ENCODE measurements at places on chromosomes 2 and 18.

DNA sequence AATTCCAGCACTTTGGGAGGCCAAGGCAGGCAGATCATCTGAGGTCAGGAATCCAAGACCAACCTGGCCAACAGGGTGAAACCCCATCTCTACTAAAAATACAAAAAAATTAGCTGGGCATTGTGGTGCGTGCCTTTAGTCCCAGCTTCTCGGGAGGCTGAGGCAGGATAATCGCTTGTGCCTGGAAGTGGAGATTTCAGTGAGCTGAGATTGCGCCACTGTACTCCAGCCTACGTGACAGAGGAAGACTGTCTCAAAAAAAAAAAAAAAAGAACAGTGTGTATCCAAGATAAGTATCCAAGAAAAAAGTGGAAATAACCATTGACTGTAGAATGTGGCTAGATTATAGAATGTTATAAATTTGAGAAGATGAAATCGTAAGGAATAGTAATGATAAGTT, 142.1 kb downstream of the FAM124B start:
- no peak for DNase-seq

GRCh38 chr18:35949903-35950627, 22.4 kb upstream of the RMP24 start:
- DNase-seq, result no peak

DNA sequence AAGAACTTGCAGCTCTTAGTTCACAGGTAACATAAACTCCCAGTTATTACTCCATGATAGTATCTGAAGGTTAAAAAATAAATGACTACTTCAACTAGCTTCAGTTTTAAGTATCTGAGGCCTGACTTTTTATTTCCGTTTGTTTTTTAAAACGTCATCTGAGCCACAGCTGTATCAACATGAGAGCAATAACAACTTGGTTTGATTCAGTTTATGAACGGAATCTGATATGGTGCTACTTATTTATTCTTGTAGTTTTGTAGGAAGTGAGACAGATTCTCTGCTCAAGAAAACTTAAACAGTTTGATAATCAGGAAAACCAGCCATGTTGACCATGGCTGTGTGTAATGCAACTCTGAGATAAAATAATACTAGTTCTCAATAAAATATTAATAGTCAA, 34.9 kb downstream of the NAB1 start:
- no peak for DNase-seq

GRCh38 chr2:26623541-26624495, 17.3 kb downstream of the CIB4 start:
- no peak for DNase-seq

DNA sequence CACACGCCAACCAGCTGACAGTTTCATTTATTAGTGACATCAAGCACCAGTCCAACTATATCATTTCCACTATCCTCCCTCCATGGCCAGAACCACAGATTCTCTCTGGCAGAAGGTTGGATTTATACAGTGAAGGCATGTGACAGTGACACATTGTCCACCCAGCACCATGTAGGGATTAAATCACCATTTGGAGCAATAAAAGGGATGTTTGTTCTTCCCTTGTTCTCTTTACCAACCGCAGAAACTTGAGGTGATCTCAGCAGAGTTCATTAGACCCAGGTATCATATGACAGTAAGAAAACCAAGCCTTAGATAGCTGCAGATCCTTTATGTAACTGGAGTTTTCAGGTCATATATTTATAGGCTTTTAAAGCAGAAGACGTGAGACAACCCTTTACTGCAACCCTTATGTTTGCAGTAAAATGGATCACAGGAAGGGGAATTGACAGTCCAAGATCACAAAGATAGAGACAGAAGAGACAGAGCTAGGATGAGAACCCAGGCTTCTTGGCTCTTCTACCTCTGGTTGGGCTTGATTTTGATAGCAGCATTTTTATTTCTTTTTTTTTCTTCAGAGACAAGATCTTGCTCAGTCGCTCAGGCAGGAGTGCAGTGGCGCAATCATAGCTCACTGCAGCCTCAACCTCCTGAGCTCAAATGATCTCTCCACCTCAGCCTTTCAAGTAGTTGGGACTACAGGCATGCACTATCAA, 80.1 kb downstream of the XDH start:
- no peak for DNase-seq

GRCh38 chr2:48178611-48179010, 272.3 kb upstream of the FBXO11 start:
- DNase-seq, result no peak

GRCh38 chr2:12105180-12105579, 358.7 kb downstream of the LPIN1 start:
- DNase-seq, result no peak

GRCh38 chr2:122218596-122218995, 463.1 kb downstream of the TSN start:
- DNase-seq, result no peak

DNA sequence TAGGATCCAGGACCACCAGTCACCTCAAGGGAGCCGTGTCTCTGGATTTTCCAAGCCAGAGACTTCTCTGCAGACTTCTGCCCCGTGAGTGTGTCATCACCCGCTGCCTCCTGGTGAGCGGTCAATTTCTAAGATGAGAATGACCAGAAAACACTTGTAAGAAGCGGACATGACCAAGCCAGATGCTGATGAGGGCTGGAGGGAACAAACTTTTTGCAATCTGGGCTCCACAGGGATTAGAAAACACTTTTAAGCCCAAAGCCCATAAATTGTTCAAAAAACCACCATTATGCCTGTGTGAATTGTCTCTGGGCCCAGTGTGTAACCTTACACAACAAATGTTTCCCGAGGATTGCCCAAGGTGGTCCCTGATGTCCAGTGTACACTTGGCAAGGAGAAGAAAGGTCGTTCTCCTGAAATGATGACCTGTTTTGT, 5.3 kb upstream of the NPPC start:
- DNase-seq, result no peak

GRCh38 chr2:221431477-221431876, 140.6 kb downstream of the EPHA4 start:
- DNase-seq, result no peak

- DNase-seq, result peak; percentile 10
These were observed 186.5 kb upstream of the FANCL start for GRCh38 chr2:58427572-58428095.

GRCh38 chr2:216047397-216047796, 34.0 kb upstream of the MREG start:
- DNase-seq, result no peak

GRCh38 chr2:160719116-160719515, 225.5 kb upstream of the RBMS1 start:
- no peak for DNase-seq

DNA sequence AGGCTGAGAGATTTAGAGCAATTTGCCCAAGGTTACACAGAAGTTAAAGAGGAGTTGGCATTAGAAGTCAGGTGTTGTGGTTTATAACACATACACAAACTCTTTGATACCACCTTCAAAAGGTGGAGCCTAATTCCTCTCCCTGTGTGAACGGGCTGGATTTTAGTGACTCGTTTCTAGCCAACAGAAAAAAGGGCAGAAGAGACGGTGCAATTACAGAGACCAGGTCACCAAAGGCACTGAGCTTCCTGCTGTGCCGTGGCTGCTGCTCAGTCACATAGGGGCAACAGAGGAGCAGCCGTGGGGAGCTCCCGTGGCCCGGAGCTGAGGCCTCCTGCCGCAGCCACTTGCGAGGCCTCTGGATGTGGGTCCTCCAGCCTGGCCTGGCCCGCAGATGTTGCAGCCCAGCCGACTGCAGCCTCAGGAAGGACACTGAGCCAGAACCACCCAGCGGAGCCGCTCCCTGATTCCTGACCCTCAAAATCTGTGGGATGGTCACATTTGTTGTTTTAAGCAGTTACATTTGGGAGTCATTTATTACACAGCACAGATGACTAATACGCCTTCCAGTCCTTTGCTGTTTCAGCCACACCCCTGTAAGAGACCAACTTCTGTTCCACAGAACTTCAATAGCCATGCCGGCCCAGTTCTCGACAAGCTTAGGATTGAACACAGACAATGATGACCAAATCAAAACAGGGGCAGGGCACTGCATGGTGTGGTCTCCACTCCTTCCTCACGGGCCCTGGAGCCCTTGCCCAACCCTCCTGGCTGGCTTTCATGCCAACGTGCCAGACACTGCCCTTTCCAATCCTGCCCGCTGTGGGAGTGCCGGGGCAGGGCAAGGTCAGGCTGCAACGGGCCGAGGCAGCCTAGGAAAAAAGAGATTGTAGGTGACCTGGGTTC, 17.1 kb downstream of the EDAR start:
- no peak for DNase-seq

GRCh38 chr2:85468704-85469349, 50.3 kb downstream of the SH2D6 start:
- no peak for DNase-seq

- no peak for DNase-seq
These were observed 11.0 kb upstream of the TXNDC2 start for GRCh38 chr18:9874728-9875127.

DNA sequence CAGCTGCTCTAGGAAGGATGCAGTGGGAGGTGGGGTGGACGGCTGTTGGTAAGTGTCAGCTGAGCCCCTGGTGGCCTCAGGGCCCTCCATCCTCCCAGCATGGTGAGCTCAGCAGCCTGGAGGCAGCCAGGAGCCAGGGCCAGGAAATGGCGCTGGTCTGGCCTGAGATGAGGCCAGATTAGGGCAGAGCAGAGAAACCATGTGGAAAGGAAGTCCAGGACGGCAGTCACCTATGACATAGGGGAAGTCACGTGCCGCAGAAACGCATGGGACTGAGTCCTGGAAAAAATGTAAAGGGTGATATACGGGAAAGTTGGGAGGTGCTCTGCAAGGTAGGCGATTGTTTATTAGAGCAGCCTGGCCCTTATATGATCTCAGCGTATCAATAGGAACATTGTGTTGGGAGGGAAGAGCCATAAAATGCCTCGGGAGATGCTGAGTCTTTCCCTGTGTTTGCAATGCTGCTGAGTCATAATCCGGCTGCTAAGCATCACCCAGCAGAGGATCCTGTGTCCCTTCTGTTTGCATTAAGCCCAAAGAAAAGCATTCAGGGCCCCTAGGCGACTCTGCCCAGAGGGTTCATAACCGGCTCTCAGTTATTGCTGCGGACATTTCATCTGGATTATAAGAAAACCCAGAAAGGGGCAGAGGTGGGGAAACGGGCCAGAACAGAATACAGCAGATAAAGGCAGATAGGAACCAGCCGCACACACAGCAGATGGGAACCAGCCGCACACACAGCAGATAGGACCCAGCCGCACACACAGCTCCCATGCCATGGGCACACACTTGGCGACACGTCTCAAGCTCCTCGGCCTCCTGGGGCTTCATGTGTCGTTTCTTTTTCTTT, 30.3 kb upstream of the B3GNT7 start:
- peak; percentile 60 for DNase-seq

GRCh38 chr2:205776720-205777119, 94.4 kb downstream of the NRP2 start:
- no peak for DNase-seq

- DNase-seq, result no peak
These were observed 2.0 kb downstream of the HOXD3 start for GRCh38 chr2:176158855-176159662.

- no peak for DNase-seq
These were observed 15.6 kb upstream of the WDR75 start for GRCh38 chr2:189425676-189426075.

DNA sequence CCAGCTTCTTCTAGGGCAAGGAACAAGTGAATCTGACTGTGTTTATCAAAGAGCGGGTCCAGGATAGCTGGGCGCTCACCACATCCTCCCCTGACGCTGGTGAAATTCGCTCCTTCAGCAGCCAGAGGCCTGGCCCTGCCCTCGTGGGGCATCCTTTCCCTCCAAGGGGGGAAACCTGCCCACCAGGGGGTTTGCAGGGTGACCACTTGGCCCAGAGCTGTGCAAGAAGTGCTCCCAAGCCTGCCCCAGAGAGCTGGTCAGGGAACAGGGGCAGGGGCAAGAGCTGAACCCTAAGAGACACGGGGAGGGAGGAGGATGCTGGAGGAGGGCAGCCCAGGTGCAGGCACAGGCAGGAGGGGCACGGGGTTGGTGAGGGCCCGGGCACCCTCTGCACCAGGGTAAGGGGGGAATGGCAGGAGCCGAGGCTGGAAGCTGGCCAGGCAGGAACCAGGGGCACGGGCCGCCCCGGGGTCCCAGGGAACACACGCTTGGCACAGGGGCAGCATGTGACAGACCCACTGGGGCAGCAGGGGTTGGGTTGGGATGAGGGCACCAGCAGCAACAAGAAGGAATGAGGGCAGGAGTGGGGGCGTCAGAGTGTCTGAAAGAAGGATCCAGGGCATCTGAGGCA, 2.8 kb upstream of the GPR55 start:
- no peak for DNase-seq

DNA sequence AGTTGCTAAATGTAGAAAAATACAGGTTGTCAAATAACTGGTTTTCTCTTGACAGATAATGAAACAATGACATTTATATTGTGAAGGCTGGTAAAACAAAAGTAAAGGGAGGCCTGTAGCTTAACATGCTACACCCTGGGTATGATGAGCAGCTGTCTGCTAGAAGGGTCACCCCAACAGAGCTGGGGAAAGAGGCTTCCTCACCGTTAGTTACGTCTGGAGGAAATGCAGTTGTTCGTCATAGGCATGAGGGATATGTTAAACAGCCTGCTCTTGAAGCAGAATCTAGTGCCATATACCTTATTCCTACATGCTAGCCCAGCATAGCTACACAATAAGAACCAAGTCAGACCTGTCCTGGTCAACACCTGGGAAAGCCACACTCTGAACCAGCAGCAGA, 49.9 kb downstream of the LPIN2 start:
- no peak for DNase-seq

- DNase-seq, result no peak
These were observed 166.4 kb downstream of the TMEM247 start for GRCh38 chr2:46645681-46646162.

GRCh38 chr2:105328281-105329196, 996 bp downstream of the TGFBRAP1 start:
- DNase-seq, result peak; percentile 11

GRCh38 chr2:227932403-227932802, 61.0 kb downstream of the DAW1 start:
- DNase-seq, result no peak

- no peak for DNase-seq
These were observed 32.0 kb downstream of the ERCC3 start for GRCh38 chr2:127261804-127262406.

- no peak for DNase-seq
These were observed 3.7 kb upstream of the TGFA start for GRCh38 chr2:70557171-70557838.

DNA sequence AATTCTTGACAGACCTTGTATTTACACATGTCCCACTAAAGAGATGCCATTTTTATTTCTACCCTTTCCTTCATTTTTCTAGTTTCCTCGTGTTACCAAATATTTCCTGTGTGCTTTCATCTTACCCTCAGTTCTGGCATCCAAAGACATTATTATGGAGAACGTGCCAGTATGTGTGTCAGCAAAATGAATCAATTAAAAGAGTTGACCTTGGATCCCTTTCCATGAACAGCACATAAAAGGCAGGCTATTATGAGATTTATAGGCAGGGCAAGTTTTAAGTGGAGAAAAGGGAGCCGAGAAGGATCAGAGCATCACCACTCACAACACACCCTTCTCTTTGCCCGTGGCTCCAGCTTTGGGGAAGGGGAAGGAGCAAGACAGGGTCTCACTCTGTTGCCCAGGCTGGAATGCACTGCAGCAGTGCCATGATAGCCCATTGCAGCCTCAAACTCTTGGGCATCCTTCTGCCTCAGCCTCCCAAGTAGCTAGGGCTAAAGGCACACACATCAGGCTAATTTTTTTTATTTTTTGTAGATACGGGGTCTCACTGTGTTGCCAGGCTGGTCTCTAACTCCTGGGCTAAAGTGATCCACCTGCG, 149.9 kb downstream of the GFPT1 start:
- no peak for DNase-seq

All from hypothalamus (tissue), 51 donors.